Erythroblast (primary cell): ENCODE measurements at places on chromosomes 4 and X.

- DNase-seq = no peak
Measured at GRCh38 chr4:102836596-102836995, 9.2 kb upstream of the UBE2D3 start.

- DNase-seq = no peak
Measured at GRCh38 chr4:113564493-113564892, 197.0 kb downstream of the CAMK2D start.

GRCh38 chr4:55733932-55734331 lies 85.7 kb upstream of the EXOC1L start:
- DNase-seq = peak; percentile 87

DNA sequence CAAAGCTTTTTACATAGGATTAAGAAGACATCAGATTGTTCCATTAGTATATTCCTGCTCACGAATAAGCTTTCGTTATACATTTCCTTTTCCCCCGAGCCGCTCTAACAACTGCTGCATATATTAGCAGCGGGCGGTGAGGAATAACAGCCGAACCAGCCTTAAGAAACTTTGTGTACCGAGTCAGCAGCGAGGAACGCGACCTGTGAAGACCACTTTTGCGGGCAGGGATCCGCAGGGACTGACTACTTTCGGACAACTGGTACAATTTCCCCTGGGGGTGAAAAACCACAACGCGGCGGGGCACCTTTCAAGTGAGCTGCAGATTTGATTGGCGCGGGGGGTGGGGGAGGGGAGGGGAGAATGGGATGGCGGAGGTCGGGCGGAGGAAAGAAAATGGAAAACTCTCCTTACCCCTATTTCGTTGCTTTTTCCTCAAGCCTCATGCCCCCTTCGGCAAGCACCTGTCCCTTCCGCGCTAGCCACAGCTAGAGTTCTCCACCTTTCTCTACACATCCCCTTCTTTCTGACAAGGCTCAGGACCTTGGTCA lies 5.9 kb upstream of the PITX2 start:
- DNase-seq = no peak

DNA sequence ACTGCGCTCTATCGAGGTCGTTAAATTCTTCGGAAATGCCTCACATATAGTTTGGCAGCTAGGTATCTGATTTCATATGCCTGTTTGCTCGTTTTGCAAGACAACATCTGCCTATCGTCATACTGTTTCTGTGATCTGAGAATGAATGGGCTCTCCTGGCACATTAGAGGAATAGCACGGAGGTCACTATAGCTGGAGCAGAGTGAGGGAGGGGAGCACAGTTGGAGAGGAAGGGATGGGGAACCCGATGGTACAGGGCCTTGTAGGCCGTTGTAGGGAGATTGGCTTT lies 552 bp downstream of the IKBKG start:
- DNase-seq = no peak

- DNase-seq = no peak
Measured at GRCh38 chrX:96710031-96710430, 25.4 kb downstream of the DIAPH2 start.

- DNase-seq = no peak
Measured at GRCh38 chr4:126969360-126970235, 663.2 kb upstream of the INTU start.

GRCh38 chrX:2828344-2828958 lies at the start of gene GYG2:
Gene GYG2, plus strand, starts transcription at chrX:2828930. Its CDS starts 1,259 bp downstream, at chrX:2830189.
- no peak for DNase-seq

DNA sequence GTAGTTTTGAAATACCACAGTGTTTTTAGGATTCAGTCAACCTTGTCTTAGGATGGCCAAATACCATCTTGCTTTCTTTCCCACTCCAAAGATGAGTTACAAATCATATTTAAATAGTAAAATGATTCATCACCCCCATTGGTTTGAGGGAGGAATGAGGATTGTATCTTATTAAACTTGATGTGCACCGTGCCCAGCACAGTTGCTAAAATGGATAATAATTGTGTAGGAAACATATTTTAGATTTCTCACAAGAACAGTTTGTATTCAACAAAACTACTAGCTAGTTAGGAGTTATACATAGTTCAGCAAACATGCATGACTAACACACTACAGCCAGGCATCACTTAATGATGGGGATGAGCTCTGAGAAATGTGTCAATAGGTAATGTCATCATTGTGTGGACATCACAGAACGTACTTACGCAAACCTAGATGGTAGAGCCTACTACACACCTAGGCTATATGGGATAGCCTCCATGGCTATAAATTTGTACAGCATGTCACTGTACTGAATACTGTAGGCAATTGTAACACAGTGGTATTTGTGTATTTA lies 245.4 kb downstream of the FBXW7 start:
- no peak for DNase-seq

DNA sequence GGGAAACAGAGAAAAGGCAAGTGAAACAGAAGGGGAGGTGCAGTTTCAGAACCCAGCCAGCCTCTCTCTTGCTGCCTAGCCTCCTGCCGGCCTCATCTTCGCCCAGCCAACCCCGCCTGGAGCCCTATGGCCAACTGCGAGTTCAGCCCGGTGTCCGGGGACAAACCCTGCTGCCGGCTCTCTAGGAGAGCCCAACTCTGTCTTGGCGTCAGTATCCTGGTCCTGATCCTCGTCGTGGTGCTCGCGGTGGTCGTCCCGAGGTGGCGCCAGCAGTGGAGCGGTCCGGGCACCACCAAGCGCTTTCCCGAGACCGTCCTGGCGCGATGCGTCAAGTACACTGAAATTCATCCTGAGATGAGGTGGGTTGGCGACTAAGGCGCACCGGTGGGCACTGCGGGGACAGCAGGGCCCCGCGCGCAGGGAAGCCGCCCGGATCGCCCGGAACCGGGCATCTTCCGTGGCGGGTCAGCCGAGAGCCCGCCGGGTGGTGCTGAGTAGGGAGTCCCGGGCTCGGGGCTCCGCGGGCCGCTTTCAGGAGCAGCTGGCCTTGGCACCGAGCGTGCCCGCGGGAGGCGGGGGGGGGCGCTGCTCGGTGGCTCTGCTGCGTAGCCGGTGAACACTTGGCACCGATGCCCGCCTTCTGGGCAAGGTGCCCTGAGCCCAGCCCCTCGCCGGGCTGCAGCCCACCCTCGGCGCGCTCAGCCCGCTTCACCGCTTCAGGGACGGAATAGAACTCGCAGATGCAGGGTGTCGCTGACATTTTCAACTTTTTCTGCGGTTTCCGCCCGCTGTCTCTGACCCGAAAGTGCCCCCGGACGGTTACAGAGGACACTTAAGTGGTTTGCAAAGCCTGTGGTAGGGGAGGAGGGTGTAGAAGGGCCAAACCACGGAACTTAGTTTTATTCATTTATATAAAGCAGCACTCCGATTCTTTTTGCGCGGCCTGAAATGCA lies at the start of gene CD38:
Gene CD38 (plus strand): TSS at position 40 of the 953 bp plus-strand sequence. CDS start 87 bp downstream, at position 127.
- DNase-seq = no peak

DNA sequence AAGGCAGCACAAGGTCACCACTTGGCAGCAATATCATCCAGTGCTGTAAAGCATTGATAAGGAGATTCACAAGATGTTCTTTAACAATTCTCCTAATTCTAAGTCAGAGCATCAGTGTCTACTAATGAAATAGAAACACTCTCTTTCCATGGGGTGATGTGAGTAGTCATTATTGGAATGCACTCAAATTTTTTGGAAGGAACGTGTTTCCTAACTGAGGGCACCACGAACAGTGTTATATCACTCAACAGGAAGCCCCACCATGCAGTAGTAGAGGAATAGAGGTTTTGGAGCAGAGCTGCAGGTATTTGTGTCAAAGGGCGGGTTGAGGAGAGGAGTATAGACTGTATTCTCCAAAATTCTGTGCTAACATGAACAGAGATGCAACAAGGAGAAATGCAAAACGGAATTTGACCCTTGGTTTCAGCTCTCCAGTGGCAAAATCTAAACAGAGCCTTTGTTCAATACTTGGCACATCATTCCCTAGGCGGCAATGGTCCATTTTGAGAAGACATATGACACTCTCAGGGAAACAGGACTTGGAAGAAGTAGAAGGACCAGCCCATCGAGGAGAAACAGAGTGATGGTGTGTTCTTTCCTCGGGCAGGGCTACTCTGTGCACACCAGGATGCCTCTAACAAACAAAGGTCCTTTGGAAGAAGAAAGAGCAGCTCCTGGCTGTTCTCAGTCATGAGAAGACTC lies 98.9 kb downstream of the CPEB2 start:
- DNase-seq = no peak

GRCh38 chr4:36414248-36414647 lies 132.8 kb downstream of the DTHD1 start:
- DNase-seq = no peak
